H54 (cell line): ENCODE measurements at places on chromosomes 3 and 15.

- no peak for DNase-seq
Measured at GRCh38 chr3:120302361-120302760, 17.3 kb upstream of the GPR156 start.

DNA sequence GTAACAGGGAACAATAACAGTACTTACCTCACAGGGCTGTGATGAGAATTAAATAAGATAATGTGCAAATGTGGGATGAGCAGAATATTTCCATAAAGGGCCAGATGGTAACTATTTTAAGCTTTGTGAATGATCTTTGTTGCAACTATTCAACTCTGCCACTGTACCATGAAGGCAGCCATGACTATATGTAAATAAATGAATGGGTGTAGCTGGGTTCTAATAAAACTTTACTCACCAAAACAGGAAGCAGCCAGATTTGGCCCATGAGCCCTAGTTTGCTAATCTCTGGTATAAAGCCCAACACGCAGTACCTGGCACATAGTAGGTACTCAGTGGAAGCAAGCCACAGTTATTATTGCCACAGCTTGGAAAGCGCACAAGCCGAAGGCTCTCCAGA is 362.7 kb upstream of the PROK2 start:
- no peak for DNase-seq

DNA sequence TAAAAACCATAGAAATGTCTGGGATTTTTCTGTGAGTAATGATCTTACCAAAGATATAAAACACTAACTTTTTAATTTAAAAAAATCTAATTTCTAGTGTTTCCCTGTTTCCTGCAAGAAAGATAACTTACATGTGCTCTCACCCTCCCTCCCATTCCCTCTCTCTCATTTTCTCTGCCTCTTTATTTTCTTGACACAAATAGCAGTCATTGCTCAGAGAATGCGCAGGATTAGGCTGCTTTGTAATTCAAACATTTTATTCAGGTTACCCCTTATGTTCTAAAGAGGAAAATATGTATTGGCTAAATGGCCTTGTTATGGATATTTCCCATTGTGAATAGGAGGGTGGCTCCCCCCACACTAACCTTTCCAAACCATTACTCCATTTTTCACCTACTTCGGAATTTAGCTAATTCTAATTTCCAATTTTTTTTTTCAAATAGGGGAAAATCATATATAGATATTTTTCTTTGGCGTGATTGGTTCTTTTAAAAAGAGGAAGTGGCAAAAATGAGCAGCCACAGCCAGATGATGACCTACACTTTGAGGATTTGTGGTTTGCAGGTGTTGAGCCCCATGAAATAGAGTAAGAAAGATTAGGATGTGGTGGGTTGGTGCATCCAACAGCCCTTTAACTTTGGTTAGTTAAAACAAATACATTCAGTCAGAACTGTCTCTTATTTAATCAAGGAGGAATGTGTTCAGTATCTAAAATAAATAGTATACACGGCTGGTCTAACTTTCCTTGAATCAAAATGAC is 554.4 kb downstream of the IGSF11 start:
- DNase-seq = no peak

- DNase-seq = no peak
Measured at GRCh38 chr3:134614955-134615354, 35.9 kb downstream of the KY start.

- no peak for DNase-seq
Measured at GRCh38 chr15:52288051-52288942, 7.3 kb downstream of the MYO5C start.

- no peak for DNase-seq
Measured at GRCh38 chr3:32335365-32336112, 56.1 kb upstream of the CMTM7 start.

DNA sequence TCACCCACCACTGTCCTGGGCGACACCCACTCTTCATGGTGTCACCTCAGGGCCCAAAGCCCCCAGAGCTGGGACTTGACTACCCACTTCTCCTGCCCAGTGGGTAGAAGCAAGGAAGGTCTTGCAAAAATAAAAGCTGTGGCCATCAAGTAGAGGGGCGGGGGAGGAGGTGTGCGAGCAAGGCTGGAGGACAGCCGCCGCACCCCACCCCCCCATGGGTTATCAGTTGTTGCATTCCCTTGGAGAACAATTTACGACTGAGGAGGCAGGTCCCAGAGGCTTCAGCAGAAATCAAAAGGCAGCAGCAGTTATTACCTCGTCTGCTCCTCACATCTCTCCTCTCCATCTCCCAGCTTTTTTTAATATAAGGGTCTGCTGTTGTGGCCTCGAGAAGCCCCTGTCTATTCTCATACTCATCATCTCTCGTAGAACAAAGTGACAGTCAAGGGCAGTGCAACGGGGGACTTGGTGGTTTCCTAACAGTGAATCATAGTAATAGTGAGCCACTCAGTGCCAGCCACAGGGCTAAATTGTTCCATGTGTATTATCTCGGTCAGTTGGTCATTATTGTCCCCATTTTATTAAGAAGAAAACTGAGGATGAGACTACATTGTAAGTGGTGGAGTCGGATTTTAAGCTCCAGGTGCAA is 116.4 kb downstream of the PDCD6IP start:
- DNase-seq = no peak

DNA sequence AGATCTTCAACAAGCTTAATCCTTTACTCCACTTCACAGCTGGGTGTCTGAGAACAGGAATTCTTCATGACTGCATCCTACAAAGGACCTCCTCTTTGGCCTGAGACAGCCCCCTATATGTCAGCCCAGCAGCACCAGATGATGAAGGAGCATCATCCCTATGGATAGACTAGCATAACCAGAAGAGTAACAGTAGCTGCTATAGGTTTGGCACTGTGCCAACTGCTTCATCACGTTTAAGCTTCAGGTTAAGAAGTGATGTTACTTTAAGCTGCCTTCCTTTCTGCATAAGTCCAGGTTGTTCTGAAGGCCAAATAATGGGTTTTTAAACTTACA is 50.6 kb downstream of the CMSS1 start:
- no peak for DNase-seq

DNA sequence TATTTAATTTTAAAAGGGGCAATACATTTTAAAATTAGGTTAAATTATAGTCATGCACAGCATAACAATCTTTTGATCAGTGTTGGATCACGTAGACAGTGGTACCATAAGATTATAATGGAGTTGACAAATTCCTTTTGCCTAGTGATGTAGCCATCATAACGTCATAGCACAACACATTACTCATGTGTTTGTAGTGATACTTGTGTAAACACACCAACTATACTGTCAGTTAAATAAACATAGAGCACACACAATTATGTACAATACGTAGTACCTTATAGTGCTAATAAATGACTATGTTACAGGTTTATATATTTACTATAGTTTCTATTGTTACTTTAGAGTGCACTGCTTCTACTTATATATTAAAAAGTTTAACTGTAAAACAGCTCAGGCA is 31.2 kb downstream of the FOXB1 start:
- DNase-seq = no peak

- DNase-seq = no peak
Measured at GRCh38 chr3:153901991-153902390, 219.2 kb upstream of the ARHGEF26 start.

GRCh38 chr3:114660124-114660523 is 366.3 kb downstream of the TIGIT start:
- DNase-seq = no peak

GRCh38 chr3:47089630-47090029 is 74.3 kb downstream of the SETD2 start:
- DNase-seq = no peak

DNA sequence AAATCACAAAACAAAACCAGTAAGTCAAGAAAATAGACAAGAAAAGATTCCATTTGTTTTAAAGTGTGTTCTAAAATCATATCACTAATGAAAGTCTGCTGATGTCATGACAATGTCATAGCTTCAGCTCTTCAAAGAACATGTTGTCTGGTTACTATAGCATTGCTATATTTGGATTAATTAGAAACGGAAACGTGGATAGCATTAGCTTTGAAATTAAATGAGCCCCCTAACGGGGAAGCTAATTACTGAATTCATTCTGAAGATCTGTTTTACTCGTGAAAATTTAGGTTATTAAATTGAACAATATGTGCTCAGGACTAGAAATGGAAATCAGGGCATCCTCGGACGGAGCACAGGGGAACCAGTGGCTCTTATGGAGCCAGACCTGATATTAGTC is 316.7 kb upstream of the AGTR1 start:
- no peak for DNase-seq

DNA sequence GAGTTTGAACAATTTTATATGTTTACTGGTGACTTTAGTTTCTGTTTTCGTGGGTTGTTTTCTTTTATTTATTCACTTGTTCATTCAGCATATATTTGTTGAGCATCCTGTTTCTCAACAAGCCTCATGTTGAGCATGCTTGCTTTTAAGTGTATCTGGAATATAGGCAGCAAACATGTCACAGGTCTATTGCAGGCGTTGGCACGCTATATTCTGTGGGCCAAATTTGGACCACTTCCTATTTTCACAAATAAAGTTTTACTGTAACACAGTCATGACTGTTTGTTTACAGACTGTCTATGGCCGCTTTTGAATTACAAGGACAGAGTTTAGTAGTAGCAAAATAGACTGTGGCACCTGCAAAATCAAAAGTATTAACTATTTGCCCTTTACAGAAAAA is 89.6 kb downstream of the THRB start:
- DNase-seq = no peak

- DNase-seq = no peak
Measured at GRCh38 chr15:46997501-46997900, 719.8 kb upstream of the SEMA6D start.

- DNase-seq = no peak
Measured at GRCh38 chr3:27462228-27462627, 22.0 kb downstream of the SLC4A7 start.

GRCh38 chr3:12985148-12985547 is 88.1 kb downstream of the IQSEC1 start:
- no peak for DNase-seq

DNA sequence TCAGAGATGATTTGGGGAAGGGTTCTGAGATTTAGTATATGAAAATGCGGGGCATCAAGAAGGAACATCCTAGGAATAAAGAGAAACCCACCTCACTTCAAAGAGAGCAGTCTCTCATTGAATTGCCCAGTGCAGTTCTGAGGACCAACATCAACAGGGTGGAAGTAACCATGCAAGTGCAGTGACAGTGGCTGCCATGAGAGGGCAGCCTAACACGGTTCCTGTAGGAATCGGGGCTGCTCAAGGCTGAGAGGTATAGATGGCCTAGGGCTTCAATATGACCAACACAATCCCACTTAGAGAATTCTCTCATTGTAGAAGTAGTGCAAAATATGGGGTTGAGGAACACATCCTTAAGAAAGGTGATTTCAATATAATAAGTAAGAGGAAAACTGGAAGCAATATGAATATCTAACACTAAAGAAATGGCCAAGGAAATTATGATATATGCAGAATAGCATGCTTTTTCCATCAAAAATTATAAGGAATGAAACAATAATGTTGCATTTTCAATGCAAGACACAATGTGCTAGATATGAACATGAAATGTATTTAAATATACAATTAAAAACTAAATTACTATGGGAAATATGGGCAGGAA is 51.1 kb upstream of the ARRDC4 start:
- DNase-seq = peak; percentile 24

- DNase-seq = no peak
Measured at GRCh38 chr3:101119535-101119934, 126.3 kb upstream of the ABI3BP start.

- DNase-seq = no peak
Measured at GRCh38 chr15:34847598-34847997, 52.2 kb upstream of the ACTC1 start.

GRCh38 chr3:135014566-135014965 is 219.5 kb downstream of the EPHB1 start:
- DNase-seq = no peak

- no peak for DNase-seq
Measured at GRCh38 chr3:190097025-190097424, 23.7 kb downstream of the P3H2 start.

DNA sequence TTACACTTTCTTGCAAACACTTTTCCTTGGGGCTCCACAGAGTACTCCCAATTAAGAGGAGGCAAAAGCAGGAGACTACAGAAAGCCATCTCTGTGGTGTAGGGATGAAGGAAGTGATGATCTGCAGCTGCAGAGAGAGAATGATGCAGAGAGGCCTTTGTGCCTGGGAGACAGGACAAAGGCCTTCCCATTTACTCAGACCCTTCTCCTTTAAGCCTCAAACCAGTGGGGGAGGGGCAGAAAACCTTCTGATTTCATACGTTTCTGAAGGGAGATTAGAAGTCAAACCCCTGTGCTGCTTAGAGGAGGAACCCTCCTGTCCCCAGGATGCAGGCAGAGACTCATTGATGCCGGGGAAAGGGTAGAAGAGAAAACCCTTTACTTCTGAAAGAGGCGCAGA is 130.8 kb downstream of the NEO1 start:
- DNase-seq = no peak

GRCh38 chr3:9251055-9251786 is 1.8 kb upstream of the SRGAP3 start:
- no peak for DNase-seq
